HT1080 (cell line): ENCODE measurements at places on chromosomes 1 and 21. TPM values are rescaled to one million over a fixed set of nuclear protein-coding genes. Genes with fewer than 3 reads are reported as not detected.
A peak's percentile ranks its signal among the peaks of the same experiment; 100 is the strongest.

Gene CSRP1
- total RNA-seq, result 516 and 694 TPM in 2 replicates

Gene F11R
- total RNA-seq, result 6.6 and 10.3 TPM in 2 replicates

Gene AMY1A
- total RNA-seq, result not detected in 2 replicates

Gene SPRTN
- total RNA-seq, result 8.6 TPM in 2 replicates

Gene NBPF20
- total RNA-seq, result 1.5 and 2.0 TPM in 2 replicates

Gene SLC16A4
- total RNA-seq, result 0.60 and 0.61 TPM in 2 replicates

DNA sequence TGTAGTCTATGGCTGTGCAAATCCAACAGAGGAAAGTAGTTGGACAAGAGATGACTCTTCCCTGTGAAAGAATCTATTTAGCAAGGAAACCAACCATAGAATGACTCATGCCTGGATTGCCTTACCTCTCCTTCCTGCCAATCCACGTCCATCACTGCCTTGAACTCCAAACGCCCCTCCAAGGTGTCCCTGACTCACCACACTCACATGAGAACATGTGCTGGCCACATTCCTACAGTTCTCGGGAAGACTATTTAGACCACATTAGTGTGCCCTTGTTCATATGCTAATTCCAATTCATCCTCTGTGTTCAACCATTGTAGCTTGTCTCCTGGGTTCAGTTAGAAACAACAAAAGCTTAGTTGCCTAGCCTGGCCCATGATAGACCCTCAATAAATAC, 157.3 kb downstream of the SLC30A10 start:
- peak; percentile 100 for DNase-seq

DNA sequence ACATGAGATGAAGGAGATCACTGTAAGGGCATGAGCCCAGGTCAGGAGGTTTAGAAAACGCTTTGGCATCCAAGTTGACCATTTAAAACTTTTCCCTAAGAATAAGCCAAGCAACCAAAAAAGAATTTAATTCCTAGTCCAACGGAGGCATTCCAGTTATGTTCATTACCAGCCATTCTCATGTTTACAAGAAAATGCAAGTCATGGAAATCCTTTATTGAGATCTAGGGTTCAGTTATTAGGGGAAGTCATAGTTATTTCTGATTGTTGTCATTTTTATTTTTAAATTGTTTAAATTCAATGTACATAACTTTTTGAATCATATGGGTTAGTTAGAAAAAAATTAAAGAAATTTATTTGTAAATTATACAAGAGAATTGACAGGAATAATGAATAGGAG, 24.5 kb downstream of the CFHR5 start:
- no peak for DNase-seq

- no peak for DNase-seq
Measured at GRCh38 chr1:83123019-83123418, 875.9 kb downstream of the TTLL7 start.

DNA sequence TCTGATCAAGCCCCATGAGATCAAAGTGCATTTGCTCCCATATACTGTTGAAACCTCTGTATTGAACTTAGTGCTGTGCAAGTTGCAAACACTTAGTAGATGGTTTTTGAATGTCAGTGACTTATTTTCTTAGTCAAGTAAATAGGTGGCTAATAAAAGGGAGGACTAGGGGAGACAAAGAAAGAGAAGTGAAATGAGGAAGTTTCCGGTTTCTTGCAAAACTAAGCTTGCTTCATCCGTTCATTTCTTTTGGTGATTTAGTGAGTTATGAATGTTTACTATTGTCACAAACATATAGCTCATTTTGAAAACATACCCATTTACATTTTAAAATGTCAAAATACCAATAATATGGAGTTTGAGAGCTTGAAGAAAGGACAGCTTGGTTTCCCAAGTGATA, 23.0 kb downstream of the ADAMTS5 start:
- no peak for DNase-seq

- DNase-seq, result no peak
Measured at GRCh38 chr1:212629450-212630157, 21.0 kb downstream of the ATF3 start.
